ENCODE measurements at places on chromosomes 4 and X. TPM values are rescaled to one million over a fixed set of nuclear protein-coding genes. Genes with fewer than 3 reads are reported as not detected.

The MAGEC2 gene
- not detected for total RNA-seq

The DDIT4L gene
- total RNA-seq: 0.34 TPM

The RTL3 gene
- total RNA-seq: not detected

The TREX2 gene
- total RNA-seq: 1.8 TPM

The COL25A1 gene
- not detected for total RNA-seq

The ARR3 gene
- total RNA-seq: not detected

The ACSL1 gene
- 15.0 TPM for total RNA-seq

The NOX1 gene
- not detected for total RNA-seq

The VCX3B gene
- not detected for total RNA-seq

The SPINK2 gene
- 1.3 TPM for total RNA-seq

The FAM47A gene
- not detected for total RNA-seq

The NLGN3 gene
- 0.58 TPM for total RNA-seq

Data from activated naive CD8-positive, alpha-beta T cell treated with anti-CD3 and anti-CD28 coated beads for 36 hours (primary cell).